ENCODE measurements at places on chromosomes 13 and 19. TPM values are rescaled to one million over a fixed set of nuclear protein-coding genes. Genes with fewer than 3 reads are reported as not detected.

DNA sequence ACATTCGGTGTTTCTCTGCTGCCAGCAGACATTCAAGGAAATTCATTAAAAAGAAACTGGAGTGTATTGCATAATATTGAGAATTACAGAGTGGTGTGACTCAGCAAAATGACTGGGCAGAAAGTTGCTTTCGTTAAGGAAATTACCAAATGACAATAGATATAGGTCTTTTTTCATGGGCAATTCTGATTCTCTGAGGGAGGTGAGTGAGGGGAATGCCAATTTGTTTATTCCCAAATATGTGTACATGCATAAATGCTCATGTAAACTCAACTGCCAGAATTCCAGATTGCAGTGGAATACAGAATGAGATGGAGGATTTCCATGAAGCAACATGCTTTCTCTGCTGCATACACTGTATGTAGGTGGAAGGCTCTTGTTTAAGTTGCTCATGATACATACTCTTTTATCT, 1730.1 kb downstream of the SLITRK5 start:
- DNase-seq, result no peak

The STOML3 gene
- total RNA-seq, result not detected

DNA sequence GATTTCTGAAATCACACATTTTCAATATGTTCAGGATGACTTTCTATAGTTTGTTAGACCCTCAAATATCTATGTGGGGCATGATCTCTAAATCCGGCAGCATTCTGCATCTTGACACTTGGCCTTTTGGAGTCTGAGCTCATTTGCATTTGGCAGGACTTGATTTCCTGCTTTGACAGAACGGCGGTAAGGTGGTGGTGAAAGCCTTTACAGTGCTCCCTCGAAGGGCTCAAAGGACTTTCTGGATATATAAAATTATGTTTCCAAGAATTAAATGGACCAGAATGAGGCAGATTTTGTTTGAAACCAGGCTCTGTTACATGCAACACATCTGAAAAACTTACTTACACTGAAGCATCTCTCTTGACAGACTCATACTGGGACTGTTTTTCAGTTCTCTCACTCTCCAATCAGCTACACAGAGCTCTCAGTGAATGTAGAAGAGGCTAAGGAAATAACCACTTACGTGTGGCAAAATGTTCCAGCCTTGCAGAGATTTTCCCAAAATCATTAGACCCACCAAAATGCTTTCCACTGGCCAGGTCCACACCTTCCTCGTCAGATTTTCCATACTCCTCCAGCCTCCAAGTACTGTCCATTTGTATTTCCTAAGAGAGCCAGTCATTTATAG, 207.2 kb downstream of the SPRY2 start:
- no peak for DNase-seq

- DNase-seq, result no peak
These were observed 22.9 kb downstream of the PPP5C start for GRCh38 chr19:46369817-46370216.

GRCh38 chr19:34359954-34360315, 5.1 kb upstream of the GPI start:
- no peak for DNase-seq

The ZNF599 gene
- total RNA-seq, result 4.5 TPM

DNA sequence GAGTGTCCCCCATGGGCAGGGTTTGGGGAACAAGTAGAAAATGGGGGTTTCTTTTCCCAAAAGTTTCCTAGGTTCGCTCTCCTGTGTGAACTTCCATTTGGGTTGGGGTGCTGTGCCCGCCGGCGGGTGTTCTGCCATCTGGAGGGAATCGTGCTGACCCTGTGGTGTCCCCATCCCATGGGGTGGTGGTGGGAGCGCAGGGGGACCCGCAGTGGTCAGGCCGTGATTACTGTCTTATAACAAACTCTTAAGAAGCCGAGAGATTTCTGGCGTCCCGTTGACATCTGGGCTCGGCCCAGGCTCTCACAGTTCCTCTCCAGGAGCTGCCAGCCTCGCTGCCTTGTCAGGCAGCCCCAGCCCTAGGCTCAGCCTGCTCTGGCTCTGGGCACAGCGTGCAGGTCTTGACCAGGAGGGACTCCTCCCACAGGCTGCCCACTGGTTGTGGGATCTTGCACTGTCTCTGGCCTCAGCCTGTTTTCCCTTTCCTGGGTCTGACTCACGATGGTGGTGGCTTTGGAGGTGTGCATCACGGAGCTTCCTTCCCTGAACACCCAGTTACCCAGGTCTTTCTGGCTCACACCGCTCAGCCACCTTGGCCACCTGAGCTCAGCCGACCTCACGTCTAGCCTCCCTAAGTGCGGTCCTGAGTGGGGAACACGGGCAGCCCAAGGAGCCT, 34.5 kb downstream of the PLEKHJ1 start:
- no peak for DNase-seq

All from pulmonary artery endothelial cell (primary cell).